ENCODE measurements at places on chromosomes 6 and 20.
A peak's percentile ranks its signal among the peaks of the same experiment; 100 is the strongest.

DNA sequence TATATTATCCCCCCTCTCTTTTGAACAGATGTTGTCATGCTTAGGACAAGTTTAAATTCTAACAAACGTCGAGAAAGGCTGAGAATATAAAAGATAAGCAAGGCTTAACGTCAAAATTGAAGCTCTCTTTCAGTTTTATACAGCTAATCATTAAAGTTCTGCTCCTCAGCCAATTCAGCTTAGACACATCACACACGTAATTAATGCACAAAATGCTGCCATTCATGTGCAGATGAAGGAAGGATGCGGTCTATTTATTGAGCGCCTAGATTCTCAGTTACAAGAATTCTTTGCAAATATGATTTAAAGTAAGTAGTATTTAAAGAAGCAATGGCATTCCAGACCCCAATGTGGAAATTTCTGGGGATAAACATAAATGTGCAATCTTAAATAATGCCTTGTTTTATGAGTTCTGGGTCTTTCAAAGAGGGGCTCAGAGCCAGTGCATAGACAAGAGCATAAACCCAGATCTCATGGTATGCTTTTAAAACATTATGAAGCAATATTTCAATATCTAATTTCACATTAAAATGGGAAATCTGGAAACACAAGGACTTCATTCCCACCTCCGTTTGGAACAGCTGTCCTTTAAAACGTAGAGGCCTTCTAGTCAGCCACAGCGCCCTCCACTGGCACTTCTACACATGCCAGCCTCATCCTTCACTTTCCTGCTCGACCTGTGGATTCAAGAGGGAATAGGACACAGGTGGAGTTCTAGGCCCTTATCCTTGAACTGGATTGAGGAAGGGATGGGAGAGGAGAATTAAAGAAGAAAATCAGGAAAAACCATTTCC, 85.8 kb downstream of the LYRM4 start:
- DNase-seq = no peak

DNA sequence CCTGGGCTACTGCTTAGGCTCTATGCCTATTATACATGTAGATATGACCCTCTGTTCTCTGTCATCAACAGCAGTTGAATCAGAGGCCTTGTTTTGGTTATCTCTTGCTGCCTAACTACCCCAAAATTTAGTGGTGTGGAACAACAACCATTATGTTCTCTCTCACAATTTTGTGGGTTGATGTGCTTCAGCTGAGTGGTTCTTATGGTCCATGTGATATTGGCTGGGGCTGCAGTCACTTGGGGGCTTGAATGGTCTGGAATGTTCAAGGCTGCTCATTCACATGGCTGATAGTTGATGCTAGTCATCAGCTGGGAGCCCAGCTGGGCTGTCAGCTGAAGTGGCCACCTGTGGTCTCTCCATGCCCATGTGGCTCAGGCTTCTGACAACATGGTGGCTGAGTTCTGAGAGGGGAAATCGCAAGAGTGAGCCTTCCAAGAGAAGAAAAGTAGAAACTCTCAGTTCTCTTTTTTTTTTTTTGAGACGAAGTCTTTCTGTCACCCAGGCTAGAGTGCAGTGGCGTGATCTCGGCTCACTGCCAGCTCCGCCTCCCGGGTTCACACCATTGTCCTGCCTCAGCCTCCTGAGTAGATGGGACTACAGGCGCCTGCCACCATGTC, 47.8 kb downstream of the SHLD1 start:
- DNase-seq = no peak

- DNase-seq = no peak
These were observed 60.5 kb downstream of the DOP1A start for GRCh38 chr6:83127976-83128375.

- no peak for DNase-seq
These were observed 13.1 kb downstream of the UTRN start for GRCh38 chr6:144298194-144298593.

DNA sequence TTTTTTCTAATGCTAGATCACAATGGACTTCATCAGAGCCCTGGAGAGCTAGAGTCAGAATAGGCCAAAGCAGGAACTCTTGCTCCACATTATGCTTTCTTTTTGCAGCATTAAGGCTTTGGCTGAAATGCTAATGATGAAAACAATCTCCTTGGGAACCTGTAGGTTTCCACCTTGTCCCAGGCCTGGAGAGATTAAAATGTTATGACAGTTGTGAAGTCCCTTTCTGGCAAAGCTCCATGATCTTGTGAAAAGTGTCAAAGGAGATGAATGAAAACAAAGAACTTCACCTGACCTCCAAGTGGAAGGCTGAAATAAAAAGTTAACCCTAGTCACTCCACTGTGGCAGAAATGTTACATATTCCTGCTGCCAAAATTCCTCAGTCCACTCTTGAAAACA, 64.0 kb upstream of the LRRC1 start:
- DNase-seq = no peak

DNA sequence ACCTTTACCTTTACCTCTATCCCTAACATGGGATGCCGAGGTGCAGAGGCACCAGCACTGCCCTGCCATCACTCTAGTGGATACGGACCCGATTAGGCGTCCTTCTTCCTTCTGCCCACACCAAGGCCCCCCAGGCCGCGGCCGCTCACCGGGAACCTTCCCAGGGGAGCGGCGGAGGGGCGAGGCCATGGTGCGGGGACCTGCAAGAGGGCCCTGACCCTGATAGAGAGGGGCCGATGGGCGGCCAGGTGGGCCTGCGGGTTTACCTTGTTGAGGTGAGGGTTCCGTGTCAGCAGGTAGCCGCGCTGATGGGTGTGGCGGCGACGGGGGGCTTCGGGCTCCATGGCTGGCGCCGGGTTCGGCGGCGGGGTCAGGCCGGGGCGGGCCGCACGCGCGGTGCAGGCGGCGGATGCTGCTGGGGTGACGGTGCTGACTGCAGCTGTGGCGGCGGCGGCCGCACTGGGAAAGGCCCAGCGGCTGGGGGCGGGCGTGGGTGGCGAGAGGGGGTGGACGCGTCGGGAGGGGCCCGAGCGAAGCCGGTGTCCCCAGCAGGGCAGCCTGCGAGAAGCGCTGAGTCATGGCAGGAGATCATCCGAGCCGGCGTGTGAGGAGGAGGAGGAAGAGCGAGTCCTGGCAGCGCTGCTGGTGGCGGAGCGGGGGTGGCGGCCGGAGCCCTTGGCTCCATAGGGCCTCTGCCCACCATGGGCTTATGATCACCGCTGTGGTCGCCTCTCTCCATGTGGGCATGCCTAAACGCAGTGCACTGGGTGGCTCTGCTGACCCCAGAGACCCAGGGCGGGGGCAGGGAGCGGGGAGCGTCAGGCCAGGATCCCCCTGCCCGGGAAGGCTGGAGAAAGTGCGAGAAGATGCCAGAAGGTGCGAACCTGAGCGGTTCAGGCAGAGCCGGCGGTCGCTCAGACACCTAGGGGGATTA, at the start of gene ME1:
Gene ME1, minus strand, starts transcription at position 441 of the 934 bp plus-strand sequence. Its CDS starts 97 bp downstream, at position 344.
- peak; percentile 65 for DNase-seq

- no peak for DNase-seq
These were observed 1.1 kb downstream of the L3MBTL3 start for GRCh38 chr6:130019326-130020072.

DNA sequence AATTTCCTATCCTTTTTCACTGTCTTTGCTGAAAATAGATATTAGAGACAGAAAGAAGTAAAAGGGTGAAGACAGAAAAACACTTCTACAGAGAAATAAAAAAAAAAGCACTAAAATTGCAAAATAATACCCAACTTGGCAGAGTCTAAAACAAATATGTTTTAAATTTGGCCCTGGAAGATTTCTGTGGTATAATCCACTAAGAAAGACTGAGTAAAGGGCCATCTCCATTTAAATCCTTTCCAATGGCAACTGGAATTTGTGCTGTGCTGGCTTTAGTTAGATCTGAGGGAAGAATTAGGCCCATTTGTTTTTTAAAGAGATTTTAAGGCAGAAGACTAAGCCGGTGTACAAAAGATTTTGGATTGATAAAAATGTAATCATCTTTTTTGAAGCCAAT, 321.2 kb downstream of the GJA1 start:
- DNase-seq = no peak

DNA sequence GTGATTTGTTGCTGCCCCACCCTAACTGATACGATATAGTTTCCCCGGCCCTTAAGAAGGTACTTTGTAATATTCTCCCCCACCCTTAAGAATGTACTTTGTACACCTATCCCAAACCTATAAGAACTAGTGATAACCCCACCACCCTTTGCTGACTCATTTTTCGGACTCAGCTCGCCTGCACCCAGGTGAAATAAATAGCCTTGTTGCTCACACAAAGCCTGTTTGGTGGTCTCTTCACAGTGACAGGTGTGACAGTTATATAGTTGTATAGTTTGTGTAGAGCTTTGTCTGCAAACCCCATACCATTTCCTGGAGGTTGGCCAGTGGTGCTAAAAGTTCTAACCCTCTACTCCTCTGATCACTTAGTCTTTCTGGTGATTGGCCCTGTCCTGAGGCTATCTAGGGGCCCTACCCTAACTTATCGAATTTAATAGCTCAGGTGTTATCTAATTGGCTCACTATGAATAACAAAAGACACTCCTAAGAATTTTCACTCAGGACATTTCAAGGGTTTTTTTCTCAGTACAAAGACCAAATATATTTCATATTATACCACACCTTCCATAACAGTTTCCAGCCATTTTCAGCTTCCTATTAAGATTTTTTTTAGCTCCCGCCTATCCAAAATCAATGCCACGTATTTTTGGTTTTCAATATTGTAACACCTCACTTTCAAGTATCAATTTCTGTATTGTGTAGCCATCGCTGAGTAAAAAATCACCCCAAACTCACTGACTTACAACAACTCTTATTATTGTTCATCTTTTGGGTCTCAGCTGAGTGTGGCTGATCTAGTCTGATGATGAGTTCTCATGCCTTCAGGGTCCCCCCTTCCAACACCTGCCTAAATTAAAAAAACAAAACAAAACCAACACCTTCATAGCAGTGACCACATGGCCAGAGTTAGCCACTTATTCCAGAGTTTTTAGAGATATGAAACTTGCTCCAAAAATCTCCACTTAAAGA, 9.8 kb upstream of the BTN1A1 start:
- DNase-seq = no peak

GRCh38 chr20:33362898-33363297, 38.4 kb downstream of the CDK5RAP1 start:
- no peak for DNase-seq

DNA sequence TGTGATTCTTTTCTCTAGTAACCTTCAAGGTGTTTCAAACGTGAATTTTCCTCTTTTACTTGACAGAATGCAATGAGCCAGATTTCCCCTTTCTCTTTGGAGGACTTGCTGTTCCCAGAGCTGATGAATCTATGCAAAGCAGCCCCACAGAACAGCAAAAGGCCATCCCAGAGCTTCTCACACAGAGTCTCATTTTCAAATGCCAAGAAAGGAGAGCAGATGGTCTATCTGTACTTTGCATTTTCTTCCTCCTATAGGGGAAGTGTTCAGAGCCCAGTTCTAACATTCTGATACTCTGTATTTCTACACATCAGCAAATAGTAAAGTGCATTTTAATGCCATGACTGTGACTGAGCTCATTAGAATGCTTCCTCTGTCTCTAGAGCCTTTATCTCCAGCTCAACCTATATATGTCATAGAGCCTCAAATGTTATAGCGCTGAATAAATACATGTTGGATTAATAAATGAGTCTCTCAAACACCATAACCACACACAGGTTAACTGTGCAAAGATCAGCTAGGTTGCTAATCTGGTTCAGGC, 81.8 kb upstream of the EYA4 start:
- DNase-seq = no peak

GRCh38 chr6:134724771-134725340, 225.0 kb downstream of the ALDH8A1 start:
- DNase-seq = no peak

GRCh38 chr6:165704045-165704748, 41.2 kb upstream of the PDE10A start:
- DNase-seq = no peak

- DNase-seq = no peak
These were observed 76.8 kb downstream of the MKKS start for GRCh38 chr20:10357061-10357708.

GRCh38 chr6:56169366-56169765, 78.0 kb downstream of the COL21A1 start:
- no peak for DNase-seq

DNA sequence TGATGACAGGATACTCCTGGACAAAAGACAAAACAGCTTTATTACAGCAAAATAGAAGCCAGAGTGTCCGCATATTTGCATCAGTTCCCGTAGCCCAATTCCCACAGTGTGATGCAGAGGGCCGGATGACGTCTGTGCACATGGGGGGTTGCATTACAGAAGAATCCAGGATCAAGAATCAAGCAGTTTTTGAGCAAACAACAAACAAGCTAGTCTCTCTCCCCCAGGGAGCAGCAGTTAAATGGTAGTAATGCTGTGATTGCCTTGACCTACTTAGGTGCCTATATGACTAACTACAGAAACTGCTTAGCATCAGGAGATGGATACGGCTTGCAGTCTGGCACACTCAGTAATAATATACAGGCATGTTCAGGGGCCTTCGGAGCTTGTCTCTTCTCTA, 3.2 kb upstream of the SDHAF4 start:
- no peak for DNase-seq

- no peak for DNase-seq
These were observed 45.6 kb upstream of the IPCEF1 start for GRCh38 chr6:154402081-154402780.

- peak; percentile 36 for DNase-seq
These were observed 36.2 kb upstream of the DSP start for GRCh38 chr6:7505189-7505699.

DNA sequence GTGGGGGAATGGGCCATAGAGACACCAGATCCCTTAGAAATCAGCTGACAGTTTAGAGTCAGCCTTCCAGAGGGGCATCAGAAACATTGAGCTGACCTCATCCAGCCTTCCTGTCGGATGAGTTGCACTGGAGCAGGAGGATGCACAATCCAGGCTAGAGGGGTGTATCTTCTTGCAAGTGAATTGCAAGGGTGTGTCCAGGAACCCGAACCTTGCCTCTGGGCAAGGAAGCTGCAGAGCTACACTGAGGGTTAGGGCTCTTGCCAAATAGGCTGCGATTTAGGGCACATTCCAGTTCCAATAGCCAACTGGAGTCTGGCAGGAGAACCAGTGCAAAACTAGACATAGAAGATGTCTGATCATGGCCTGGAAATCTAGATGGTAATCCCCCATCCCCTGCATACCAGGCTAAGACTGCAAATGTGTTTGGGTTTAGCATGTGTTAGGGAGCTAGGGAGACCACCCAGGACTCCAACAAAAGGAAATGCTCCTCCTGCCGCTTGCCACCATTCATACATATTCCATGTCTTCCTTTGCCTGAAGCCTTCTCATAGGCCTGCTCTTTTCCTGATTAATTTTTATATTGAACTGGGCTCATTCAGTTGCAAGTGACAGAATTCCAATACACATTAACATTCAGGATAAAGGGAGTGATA, 6.3 kb upstream of the UTRN start:
- no peak for DNase-seq

DNA sequence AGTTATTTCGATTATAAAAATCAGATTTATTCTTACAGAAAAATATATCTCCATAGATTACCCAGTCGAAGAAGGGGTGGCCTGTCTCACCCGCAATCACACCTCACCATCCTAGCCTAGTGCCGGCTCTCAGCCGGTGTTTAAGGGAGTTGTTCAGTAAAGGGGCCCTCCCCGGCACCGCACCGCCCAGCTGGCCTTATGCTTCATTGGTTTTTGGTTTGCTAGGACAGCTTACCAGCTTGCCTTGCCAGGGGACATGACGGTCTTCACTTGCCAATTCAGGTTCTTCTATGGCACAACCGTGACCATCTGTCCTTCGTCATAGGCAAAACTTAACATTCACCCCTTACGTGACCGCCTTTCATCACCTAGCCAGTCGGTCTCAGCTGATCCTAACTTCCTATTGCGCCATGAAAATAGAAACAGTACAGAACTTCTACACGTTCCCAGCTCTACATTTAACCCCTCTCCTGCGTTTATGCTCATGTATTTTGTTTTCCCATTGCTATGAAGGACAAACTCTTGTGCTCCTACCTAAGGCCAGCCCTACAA, 44.7 kb upstream of the SLC22A16 start:
- DNase-seq = no peak

GRCh38 chr6:106939848-106940247, 34.7 kb downstream of the CD24 start:
- DNase-seq = no peak
